ENCODE measurements at places on chromosomes 6 and 20. TPM values are rescaled to one million over a fixed set of nuclear protein-coding genes. Genes with fewer than 3 reads are reported as not detected.

GRCh38 chr6:82040405-82041221 is 206.9 kb downstream of the IBTK start:
- peak; percentile 76 for DNase-seq

DNA sequence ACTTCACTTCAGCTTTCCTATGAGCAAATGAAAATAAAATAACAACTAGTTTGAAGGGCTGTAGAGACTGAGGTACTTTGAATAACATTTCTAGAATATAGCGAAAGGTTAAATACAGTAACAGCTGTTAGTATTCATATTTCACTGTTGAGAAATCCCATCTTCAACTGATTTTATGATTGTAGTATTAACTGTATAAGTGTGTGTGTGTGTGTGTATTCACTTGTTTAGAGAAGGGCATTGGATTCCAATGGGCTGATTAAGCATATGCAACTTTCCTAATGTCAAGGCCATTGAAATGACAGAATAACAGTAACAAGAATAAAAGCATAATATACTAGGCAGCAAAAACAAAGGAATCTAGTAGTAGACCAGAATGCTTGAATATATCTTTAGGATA is 957.5 kb upstream of the EPHA7 start:
- DNase-seq, result no peak

GRCh38 chr6:5590187-5590586 is 328.9 kb downstream of the FARS2 start:
- no peak for DNase-seq

- DNase-seq, result no peak
These were observed 72.9 kb downstream of the RFX6 start for GRCh38 chr6:116949964-116950363.

DNA sequence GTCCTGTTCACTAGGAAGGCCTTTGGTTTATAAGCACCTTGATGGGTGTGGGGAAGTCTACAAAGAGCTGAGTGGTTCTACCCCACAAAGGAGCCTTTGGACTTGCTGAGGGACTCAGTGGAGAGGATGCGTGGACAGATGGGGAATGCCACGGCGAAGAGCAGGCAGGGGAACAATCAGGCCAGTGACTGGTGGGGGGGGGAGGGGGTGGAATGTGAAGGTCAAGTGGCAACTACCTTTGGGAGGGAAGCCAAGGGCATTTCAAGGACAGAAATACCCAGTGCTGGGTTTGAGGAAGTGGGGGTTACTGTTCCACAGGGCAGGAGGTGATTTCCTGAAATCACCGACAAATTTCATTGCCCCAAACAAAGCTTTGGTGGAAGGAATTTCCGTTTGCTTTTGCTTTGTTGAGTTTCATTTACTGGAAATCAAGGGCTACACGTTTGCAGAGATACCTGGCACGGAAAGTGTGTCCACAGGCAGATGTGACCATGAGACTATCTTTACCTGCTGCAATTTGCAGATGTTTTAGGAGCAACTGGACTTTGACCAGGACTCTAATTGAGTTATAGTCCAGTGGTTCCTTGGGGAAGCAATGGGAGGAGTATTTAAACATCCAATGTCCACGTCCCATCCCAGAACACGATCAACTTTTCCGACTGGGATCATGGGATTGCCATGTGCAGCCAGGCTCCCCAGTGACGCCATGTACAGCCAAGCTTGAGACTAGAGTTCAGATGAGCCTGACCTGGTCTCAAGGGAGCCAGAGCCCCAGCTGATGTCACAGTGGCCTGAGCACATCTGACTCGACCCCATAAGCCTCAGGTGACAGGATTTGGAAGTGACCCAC is 8.0 kb downstream of the CST3 start:
- no peak for DNase-seq

- DNase-seq, result peak; percentile 62
These were observed 89.2 kb upstream of the ARID1B start for GRCh38 chr6:156687789-156688619.

The BAG2 gene
- total RNA-seq, result 33.4 TPM

All from GM23248 (cell line).